ENCODE measurements at places on chromosomes 13 and 19.

DNA sequence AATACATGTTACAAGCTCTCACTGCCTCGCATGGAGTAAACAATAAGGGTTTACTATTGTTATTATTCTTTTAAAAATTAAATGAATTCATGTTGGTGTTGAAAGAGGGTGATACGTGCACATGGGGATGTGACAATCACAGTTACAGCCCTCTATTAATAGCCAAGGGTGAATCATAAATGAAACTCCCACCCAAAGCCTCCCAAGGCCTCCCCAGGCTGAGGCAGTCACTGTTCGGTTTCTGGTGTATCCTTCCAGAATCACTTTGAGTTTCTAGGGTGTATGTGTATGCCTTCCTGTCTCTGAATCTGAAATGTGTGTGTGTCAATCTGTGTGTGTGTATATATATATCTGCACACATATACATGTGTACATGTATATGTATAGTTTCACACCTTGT, 73.4 kb downstream of the AKAP11 start:
- DNase-seq, result no peak

DNA sequence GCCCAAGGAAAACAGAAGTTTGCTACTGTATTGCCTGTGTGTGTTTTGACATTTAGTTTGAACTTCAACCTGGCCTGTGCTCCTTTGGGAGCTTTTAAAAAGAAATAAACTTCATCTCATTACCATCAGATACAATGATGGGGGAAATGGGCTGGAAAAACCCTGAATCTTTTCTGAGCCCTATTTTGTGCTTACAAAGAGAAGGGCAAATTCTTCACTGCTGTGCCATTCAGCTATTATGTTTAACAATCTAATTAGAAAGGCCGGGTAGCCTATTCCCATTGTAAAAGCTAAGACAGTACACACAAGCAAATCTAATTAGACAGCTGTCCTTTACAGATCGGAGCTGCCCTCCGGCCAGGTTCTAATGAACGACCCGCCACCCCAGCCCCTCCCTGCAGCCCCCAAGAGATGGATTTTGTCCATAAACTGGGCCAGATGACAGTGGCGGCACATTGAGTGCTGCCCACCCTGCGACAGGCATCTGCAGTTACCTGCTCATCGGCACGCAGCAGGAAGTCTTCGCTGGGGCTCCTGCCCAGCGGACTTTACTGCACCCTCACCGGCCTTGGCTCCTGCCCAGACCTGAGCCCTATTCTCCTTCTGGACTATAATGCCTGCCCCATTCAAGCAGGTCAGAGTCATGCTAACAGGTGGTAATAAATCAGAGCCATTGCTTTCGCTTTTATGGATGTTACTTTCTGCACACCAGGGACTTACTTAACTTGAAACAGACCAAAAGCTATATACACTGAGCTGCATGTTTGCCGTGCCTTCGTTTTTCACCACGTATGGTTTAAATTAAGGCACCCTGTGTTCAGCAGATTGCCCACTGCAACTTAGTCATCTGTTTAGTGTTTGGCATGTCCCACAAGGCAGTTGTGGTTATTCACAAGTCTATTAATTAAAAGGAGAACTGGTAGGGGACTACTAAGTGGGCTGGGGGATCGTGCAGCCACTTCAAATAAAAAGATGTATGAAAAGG, 549.6 kb downstream of the FGF9 start:
- no peak for DNase-seq

DNA sequence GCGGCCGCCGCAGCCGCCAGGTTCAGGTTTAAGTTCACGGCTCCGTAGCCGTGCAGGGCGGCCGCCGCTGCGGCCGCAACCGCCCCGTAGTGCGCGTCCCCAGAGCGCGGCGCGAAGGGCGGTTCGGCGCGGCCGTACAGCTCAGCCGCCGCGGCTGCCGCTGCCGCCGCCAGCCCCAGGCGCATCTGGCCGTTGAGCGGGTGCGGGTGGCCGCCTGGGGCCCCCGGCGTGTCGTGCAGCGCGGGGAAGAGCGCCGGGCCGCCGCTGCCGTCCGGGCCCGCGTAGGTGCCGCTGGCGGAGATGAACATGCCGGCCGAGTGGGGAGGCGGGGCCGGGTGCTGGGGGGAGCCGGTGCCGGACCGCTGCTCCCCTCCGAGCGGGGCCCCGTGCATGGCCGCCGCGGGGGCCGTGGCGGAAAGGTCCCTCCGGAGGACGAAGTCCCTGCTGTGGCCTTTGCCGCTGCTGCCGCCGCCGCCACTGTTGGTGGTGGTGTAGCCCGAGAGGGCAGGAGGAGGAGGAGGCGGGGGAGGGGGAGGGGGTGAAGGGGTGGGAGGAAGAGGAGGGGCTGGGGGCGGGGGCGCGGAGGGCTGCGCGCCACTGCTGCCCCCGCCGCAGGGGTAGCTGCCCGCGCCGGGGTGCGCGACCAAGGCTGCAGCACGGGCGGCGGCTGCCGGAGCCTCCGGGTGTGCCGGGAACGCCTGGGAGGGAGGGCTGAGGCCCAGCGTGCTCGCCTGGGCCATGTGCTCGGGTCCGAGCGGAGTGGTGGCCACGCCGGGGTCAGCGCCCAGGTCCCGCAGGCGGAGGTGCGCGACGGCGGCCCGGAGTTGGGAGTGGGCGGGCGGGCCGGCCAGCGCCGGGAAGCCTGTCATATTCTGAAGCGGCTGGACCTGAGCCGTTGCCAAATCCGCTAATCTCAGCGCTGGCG, 654 bp downstream of the ZIC5 start:
- DNase-seq, result no peak

DNA sequence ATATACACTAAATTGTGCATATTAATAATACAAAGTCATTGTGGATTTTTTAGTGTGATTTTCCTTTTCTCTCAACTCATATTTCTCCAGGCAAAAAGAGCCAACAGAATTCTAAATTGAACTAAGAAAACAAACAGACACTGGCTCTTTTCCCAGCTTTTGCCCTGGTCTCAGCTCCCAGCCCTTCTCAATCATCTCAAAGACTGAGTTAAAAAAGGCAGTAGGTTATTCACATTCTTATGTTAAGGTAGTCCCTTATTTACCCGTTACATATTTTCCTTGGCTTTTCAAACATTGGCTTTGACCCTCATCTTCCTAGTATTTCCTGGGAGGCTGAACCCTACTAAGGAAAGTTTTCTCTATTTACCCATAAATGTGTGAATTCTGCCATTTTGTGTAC, 753.6 kb downstream of the LIG4 start:
- no peak for DNase-seq

DNA sequence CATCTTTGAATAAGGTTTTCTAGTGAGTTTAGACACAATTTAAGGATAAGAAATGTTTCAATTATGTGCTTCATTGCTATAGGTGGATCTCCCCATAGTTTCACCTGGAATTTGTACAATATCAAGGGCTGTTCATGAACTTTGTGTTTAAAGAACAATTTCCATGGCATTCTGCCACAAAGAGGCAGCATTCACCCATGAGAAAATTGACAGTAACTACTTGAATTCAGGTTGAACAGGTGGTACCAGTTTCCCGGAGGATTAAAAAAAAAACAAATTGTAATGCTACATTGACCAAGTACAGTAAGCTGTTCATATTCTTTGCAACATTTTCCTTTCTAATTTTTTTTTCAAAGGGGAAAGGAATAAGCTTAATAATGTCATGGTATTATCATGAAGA, 9.1 kb downstream of the SLITRK5 start:
- DNase-seq, result no peak

GRCh38 chr19:30690935-30691818, 319.0 kb downstream of the ZNF536 start:
- DNase-seq, result no peak

- DNase-seq, result no peak
Measured at GRCh38 chr19:29845574-29846176, 33.9 kb downstream of the CCNE1 start.

- no peak for DNase-seq
Measured at GRCh38 chr13:103935117-103935516, 868.9 kb upstream of the SLC10A2 start.

DNA sequence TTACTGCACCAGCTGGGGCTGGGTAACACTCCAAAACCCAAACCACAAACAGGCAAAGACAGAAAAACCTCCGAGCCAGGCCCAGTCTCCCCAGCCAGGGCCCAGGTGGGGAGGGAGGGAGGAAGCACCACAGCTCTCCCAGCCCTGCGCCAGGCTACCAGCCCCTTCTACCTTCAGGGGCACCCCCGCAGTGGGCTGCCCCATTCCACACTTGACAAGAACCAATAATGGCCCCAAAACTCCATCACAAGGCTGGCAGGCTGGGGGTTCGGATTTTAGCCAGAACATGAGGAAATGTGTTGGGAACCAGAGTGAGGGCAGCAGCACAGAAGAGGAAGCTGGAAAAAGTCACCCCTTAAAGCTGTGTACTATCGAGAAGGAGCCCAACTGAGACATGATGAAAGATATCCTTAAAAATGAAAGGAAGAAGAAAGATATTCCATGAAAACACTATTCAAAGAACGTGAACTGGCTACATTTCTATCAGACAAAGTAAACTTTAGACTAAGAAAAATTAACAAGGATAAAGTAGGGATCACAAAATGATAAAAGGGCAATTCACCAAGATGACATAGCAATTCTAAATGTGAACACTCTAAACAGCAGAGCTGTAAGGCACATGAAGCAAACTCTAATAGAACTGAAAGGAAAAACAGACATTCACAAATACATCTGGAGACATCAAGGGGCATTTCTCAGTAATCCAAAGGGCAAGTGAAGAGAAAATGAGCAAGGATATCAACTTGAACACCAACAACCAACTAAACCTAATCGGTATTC, 12.9 kb downstream of the TUBGCP3 start:
- DNase-seq, result no peak

GRCh38 chr13:110440946-110441731, 120.4 kb downstream of the RAB20 start:
- DNase-seq, result no peak

GRCh38 chr13:37488726-37489125, 109.8 kb downstream of the POSTN start:
- no peak for DNase-seq

DNA sequence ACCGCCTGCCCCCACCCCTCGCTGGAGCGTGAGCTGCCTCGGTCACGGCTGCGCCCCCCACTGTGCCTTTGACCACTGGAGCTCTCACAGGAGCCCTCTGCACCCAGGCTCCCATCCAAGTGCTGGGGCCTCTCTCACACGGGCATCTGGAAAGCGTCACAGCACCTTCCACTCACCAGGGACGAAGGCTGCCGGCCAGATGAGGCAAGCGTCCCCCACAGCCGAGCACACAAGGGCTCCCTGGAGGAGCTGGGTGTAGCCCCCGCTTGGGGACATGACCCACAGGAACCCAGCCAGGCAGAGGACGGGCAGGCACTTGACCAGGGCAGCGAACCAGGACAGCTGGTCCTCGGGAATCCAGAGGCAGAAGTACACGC, 560 bp downstream of the TMEM86B start:
- no peak for DNase-seq

DNA sequence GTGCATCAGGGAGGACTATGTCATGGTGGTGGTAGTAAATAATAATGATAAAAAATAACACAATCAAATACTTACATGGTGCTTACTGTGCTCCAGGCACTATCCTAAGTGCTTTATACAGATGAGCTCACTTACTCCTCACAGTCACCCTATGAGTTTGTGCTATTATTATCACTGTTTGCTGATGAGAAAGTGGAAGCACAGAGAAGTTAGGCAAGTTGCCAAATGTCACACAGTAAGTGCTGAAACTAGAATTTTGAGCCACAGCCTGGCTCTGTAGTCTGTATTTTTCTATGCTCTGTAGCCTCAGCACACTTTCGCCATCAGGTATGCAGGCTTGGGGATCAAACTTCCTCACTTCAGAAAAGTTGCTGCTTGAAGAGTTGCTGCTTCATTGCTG, 46.6 kb downstream of the HTR2A start:
- no peak for DNase-seq

DNA sequence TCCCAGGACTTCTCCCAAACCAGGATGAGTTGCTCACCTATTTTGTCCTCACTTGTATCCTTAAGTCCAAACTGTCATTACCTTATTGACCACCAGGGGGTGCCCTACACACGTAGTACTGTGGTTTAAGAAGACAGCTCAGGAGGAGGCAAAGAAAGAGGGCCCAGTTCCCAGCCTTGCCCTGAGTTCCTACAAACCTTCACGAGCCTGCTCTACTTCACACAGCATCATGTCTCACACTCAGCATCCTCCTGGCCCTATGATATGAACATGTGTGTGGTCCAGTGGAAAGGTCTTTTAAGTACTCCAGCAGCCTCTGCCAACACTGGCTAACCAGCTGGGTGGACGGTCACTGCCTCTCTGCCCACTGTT, 8.1 kb upstream of the ZNF784 start:
- DNase-seq, result peak; percentile 64

DNA sequence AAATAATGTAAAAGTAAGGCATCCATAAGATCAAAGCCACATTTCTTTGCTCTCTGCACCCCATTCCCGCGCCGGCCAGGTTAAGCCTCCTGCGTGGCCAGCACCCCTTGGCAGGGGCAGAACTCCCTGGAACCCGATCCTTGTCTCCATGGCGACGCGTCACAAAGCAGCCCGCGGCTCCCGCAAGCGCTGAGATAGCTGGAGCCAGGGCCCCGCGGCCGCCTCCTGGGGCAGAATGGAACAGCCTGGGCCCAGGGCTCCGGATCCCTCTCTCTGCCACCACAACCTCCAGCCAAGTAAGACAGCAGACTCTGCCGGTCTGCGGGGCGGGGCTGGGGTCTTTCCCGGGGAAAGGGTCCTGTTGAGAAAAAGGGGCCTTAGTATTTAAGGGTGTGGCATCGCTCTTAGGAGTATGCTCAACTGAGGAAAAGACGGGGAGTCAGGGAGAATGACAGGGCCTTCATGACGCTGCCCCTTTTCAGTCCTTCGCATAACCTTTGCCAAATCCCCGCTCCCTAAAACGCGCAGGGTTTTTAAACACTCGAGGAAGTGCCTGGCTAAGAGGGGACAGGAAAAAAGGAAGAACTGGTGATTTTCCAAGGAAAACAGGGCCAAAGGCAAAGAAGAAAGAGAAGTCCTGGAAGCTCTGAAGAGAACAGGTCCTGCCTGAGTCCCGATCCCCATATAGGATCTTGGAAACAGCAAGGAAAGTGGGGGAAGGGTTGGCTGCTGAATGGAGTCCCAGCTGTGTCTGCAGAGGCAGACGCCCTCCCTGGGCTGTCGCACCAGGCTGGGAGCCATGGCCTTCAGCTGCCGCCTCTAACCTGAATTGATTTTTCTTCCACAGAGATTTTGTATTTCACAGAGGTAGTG, at the start of gene TEX26:
TSS of gene TEX26 (plus strand) at position 176 of the 873 bp plus-strand sequence. CDS start at position 236, 60 bp downstream.
- no peak for DNase-seq

DNA sequence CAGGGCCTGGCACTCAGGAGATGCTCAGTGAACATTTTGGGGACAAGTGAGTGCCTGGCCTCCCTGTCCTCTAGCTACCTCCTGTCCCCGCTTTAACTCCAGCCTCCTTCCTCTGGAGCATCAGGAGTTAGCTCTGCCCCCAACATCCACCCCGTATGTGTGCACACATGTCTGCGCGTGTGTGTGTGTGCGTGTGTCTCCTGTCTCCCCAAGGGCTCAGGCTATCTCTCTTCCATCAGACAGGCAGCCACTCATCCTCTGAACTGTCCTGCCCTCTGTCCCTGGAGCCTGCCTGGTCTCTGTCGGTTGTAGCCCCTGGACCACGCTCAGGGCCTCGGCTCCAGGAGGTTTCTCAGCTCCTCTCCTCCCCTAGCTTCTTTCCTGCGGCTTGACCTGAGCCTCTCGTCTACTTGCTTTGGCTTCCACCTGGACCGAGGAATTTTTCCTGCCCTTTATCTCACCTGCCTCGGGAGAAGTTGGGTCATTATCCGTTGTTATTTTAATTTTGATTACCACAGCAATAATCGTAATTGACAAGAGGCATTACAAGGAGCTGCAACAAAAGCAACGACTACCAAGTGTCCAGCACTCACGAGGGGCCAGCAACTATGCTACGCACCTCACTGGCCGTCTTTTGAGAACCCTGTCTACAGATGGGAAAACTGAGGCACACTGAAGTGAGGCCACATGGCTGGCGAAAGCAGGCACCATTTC, 32.0 kb upstream of the ASF1B start:
- no peak for DNase-seq

- no peak for DNase-seq
Measured at GRCh38 chr13:106927421-106927820, 359.5 kb upstream of the ARGLU1 start.
